ENCODE measurements at places on chromosomes 4 and X.

- no peak for DNase-seq
Measured at GRCh38 chr4:8909548-8909947, 37.9 kb upstream of the HMX1 start.

DNA sequence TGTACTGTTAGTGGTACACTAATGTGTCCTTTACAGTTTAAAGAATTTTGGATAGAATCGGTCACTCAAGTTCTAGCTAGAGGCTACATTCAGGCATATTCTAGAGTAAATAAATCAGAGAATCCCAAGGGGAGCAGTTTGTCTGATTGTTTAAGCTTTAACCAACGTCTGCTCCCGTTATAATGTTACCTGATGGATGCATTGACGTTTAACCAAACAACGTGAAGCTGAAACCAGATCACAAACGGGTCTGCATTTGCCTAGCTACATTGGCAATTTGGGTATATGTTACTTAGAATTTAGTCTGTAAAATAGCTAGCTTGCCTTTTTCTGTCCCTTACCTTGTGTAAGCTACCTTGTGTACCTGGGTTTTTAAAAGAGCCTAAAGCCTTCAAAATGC lies 1.6 kb downstream of the PI4K2B start:
- no peak for DNase-seq

GRCh38 chr4:763922-764321 lies 58.3 kb downstream of the PCGF3 start:
- DNase-seq = no peak

- DNase-seq = peak; percentile 74
Measured at GRCh38 chr4:18593297-18594002, 571.9 kb upstream of the LCORL start.

GRCh38 chr4:172348426-172348825 lies 535.2 kb downstream of the GALNTL6 start:
- no peak for DNase-seq

- DNase-seq = no peak
Measured at GRCh38 chr4:22707390-22707789, 14.7 kb downstream of the GBA3 start.

DNA sequence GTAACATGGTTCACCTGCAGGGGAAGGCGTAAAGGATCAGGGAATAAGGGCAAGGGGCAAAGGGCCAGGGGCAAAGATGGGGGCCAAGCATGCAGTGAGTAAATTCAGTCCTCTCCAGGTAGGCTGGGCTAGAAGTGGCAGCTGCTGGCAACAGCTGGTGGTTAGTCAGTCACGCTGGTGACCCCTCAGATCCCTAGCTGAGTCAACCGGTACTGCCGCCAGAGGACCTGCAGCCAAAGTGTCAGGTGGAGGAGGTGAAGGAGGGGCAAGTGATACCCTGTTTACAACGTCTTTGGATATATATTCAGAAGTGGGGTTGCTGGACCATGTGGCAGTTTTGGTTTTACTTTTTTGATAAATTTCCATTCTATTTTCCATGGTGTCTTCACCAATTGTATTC lies 24.6 kb upstream of the NAP1L2 start:
- no peak for DNase-seq

GRCh38 chr4:68249434-68249833 lies 3.9 kb upstream of the TMPRSS11B start:
- peak; percentile 4 for DNase-seq

GRCh38 chr4:73224886-73225285 lies 33.7 kb downstream of the ANKRD17 start:
- DNase-seq = no peak

DNA sequence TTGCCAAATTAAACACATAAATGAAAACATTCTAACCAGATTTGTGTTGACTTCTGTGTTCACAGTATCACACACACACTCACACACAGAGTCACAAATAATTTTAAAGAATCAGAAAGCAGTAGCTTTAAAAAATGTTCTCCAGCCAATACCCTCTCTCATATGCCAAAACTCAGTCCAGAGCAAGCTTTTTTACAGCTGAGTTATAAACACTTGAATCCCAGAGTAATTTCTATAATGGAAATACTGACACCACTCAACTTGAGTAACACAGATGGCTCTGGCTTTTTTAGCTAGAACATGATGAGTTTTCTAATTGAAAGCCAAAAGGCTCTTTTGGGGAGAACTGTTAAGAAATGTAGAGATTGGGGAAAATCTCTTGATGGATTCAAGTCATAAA lies 100.8 kb downstream of the DOCK11 start:
- no peak for DNase-seq

- DNase-seq = peak; percentile 25
Measured at GRCh38 chrX:47145395-47146120, 537 bp downstream of the RBM10 start.

DNA sequence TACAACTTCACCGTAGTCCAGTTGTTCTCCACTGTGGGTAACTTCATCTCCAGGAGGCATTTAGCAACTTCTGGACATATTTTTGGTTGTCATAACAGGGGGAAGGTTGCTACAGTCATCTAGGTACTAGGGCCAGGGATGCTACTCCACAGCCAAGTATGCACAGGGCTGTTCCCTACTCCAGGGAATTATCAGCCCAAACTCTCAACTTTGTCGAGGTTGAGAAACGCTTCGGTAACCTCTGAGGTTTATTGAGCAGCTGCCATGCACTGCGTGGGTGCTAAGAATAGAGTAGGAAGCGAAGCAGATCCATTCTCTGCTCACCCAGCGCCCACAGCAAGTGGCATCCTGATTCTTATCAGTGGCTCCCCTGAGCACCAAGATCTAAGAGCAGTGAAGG lies 8.2 kb downstream of the FGFBP1 start:
- no peak for DNase-seq

- peak; percentile 46 for DNase-seq
Measured at GRCh38 chrX:47497271-47497888, 14.4 kb upstream of the ZNF41 start.

GRCh38 chrX:124426288-124427169 lies 80.2 kb downstream of the SH2D1A start:
- DNase-seq = no peak

- DNase-seq = no peak
Measured at GRCh38 chr4:147487616-147488015, 6.7 kb downstream of the EDNRA start.

DNA sequence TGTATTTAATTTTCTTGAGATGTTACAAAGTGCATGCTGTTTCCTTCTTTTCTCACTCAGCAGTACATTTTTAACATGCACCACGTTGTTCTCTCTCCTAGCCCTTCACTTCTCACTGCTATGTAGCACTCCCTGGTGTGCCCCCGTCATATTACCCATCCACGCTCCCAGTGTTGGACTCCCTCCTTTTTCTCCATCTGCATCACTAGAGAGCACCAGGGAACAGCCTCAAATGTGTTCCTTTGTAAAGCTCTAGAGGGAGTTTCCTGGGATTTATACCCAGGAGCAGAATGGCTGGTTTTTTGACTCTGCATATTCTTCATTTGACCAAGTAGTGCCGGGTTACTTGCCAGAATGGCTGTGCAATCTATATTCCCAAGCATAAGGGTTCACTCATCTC lies 240.3 kb upstream of the ANXA3 start:
- no peak for DNase-seq

DNA sequence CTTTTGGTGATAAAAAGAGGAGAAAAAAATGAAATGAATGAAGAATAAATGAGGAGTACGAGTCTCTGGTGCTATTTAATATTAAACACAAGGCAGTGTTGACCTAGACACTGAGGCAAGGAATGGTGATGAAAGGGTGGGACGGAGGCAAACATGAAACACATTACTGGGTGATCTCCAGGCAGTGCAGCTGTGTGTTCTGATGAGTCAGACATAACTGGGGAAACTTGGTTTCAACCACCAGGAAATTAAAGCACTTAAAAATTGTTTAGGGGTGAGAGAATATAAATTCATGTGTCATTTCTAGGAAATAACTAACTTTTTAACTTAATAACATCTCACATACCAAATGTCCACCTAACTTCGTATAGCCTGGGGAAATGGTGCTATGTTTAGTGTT lies 19.7 kb upstream of the CXCL6 start:
- peak; percentile 78 for DNase-seq

- no peak for DNase-seq
Measured at GRCh38 chr4:24241511-24241910, 342.8 kb downstream of the DHX15 start.

DNA sequence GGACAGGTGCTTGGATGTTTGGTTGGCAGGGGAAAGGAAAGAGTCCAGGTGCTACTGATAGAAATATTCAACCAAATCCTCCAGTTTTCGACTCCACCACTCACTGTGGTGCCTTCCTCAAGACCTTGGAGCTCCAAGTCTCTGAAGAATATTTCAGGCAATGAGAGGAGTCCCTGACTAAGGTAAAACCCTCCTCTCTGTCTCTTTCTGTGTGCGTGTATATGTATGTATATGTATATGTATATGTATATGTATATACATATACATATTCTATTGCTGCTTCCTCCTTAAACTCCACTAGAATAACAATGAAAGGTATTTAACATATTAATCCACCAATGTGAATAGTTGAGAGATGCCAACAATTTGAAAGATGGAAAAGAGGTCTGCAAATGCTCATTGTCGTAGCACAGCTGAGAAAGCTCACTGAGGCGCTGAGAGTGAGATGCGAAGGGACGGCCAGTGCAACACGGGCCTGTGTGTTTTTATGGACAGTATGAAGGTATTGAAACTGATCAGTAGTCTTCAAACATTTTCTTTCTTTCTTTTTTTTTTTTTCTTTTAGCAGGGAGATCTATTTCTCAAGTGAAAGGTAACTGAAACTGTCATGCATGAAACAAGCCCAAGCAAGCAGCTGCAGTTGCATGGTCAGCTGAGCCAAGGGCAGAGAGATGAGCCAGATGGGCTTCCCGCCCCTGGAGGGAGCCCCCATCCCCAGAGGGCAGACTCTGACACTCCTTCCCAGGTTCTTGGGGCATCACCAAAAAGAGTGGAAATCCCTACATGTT lies 41.1 kb upstream of the HS3ST1 start:
- DNase-seq = no peak

GRCh38 chrX:147911192-147912022 lies at the start of gene FMR1:
Gene FMR1, plus strand, starts transcription at chrX:147911919. Its CDS starts 261 bp downstream, at chrX:147912180.
- peak; percentile 97 for DNase-seq

DNA sequence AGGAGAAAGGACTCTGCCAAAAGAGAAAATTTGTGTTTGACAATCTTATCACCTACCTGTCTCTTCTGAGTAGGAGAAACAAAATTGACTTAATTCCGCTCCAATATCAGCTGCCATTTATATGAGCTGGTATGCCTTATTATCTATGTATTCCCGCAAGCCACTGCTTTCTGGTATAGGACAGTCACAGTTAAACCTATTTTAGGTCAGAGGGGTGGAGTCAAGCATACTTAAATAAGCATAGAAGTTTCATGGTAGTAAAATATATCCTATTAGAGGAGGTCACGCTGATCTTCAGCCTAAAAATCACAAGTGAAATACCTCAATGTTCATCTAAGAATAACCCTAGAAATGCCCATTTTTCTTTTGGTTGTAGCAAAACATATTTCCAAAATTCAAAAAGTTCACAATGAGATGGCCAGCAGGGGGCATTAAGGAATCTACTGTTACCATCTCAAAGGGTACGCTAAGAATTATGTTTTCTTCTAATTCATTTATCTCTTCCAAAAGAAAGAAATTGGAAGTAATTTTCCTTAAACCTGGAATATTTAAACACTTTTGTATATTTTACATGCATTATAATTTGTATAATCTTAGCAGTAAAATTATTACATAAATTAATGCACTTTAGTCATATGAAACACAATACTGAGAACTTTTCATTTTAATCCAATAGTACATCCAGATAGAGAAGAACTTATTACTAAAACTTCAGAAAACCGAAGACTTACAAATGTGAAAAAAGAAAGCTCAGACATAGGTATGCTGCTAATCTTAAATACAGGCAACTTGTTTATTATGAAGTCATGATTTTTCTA lies 10.5 kb downstream of the PPAT start:
- peak; percentile 71 for DNase-seq

DNA sequence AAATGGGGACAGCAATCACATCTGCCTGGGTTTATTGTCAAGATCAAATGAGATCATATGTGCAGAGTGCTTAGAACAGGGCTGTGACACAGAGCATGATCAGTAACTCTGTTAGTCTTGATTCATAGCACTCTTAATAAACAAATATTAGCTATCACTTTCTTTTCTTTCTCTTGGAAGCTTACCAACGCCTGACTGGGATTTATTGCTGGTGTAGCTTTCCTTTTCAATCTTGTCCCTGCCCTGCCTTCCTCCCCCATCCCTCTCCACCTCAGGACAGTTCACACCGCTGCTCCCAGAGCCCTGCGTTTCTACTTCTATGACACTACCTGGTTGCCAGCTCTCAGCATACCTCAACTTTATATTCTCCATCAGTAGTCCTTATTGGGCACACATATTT lies 120.7 kb downstream of the LDB2 start:
- DNase-seq = no peak

DNA sequence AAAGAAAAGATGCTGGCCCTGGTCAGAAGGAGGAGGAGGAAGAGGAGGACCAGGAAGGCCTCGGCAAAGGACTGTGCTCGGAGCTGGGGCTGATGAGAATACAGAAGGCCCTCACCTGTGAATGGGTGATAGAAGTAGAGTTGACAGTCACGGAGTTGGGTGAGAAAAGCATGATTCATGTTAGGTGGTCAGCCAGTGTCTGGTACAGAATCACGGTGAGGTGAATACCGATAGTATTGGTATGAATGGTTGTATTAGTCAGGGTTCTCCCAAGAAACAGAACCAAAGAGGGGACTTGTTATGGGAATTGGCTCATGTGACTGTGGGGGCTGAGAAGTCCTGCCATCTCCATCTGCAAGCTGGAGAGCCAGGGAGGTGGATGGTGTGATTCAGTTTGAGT lies 32.5 kb upstream of the FAM156A start:
- no peak for DNase-seq

DNA sequence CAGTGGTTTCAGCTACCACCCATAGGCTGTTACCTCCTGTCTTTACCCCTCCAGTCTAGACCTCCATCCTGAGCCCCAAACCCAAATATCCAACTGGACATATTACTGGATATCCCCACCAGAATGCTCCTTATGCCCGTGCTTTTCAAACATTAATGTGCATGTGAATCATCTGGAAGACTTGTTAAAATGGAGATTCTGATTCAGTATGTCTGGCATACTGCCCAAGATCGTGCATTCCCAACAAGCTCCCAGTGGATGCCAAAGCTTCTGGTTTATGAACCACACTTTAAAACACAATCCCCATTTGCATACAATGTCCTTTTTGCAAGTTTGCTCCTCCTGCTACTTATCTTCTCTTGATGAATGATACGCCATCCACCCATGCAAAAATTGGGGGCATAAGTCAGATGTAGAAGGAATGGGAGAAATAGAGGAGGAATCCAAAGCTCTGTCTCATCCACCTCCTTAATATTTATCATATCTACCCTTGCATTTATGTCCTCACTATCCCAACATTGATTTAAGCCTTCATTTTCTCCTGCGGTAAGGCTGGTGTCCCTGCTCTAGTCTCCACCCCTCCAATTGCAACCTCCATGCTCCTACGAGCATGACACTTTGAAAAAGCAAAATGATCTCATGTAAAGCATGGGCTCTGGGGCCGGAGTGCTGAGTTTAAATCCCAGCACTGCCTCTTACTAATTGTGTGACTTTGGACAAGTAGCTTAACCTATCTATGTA lies 7.4 kb upstream of the PGRMC1 start:
- DNase-seq = no peak
